ENCODE measurements at places on chromosomes 6 and 20.

- no peak for DNase-seq
Measured at GRCh38 chr6:122622479-122622878, 12.3 kb downstream of the PKIB start.

- no peak for DNase-seq
Measured at GRCh38 chr6:40312213-40313015, 274.8 kb downstream of the LRFN2 start.

DNA sequence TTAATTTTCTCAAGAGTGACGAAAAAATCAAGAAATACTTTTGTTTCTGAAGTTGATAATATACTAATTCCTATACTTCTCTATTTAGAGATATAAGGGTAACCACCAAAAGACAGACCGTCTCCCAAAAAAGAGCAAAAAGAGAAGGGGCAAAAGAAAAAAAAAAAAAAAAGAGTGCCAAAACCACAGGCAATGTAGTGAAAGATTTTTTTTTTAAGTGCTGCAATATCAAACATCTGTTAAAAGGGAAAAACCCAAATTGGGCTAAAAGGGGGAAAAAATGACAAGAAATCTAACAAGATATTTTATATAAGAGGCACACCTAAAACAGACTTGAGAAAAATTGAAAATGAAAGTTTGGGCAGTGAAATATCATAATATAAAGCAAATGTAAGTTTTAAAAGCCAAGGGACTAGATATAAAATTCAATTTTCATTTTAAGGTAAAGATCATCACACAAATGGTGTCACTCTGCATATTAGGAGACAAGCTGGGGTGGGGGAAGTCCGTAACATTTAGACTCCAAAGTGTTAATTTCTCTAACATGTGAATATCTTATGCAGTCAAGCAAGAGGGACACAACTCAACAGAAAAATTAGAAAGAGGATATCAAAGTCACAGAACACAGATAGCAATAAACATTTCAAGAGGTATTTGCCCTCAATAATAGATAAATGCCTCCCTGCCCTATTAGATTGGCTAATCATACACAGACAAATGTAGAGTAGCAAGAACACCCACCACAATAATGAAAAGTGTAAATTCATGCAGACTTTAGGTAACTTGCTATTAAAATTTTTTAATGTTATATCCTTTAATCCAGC lies 9.1 kb downstream of the C6orf52 start:
- no peak for DNase-seq

DNA sequence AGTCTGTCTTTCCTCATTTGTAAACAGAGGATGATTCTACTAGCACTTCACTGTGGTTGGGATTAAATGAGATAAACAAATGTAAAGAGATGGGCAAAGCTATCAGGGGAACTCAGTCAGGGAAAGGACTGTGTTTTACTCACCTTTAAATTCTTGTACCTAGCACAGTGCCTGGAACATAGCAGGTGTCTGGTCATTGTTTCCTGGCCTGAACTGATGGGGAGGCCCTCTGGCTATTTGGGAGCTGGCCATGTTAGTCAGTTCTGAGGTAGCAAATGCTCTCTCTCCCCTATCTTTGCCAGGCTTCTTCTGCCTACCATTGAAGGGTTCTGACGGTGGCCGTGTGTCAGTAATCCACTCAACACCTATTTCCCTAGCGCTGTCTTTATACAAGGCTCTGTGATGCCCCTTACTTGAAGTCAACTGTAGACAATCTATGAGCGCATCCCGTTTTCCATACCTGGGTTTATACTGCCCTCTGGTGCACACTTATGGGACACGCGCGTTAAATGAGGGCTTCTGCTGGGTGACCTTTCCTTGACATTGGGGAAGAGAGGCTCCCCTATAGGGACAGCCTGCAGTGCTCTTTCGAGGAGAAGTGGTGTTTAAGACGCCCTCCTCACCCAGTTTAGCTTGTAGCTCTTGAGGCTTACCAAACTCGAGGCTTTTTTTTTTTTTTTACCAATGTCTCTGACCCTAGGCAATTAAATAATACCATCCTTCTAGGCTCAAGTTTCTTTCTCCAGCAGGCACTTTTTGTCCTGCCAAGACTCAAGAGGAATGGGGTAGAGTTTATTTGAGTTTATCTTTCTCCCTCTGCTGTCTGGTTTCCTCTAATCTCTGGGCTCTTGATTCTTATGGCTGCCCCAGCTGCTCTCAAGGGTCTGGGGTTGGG lies 4.0 kb upstream of the SPATS1 start:
- DNase-seq, result peak; percentile 39

DNA sequence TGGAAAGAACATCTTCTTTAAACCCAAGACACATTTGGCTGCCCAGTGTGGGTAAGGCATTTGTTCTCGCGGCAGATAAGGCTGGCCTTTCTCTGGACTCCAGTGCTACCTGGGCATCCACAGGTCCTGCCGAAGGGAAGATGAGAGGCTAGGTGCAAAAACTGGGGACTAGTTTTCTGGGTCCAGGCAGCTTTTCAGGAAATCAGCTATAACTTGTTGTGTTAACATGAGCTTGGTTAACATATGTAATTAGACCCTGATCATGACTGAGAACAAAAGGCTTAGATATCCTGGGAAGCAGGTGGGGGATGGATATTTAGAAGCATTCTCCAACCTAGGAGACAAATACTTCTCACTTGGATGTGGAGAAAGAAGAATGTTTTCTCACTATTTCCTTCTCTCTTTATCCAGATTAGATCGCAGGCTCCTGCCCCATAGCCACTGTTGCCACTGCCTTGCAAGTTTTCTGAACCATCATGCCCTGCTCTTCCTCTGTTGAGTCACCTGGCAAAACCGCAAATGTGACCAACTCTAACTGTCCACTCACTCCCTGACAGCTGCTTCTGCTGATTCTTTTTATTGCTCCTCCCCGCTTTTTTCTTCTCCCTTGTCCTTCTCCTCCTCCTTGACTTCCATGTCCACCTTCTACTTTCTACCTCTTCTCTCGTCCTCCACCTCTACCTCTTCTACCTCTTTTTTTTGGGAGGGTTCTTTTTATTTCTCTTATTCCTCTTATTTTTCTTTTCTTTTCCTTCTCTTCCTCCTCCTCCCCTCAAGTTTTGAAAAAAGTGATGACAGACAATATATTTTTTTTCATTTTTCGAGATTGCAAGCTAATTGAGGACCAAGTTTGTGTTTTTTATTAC lies 258.1 kb downstream of the UTRN start:
- no peak for DNase-seq

- no peak for DNase-seq
Measured at GRCh38 chr6:108074057-108074358, 533 bp downstream of the OSTM1 start.

- no peak for DNase-seq
Measured at GRCh38 chr6:12984776-12985175, 268.2 kb downstream of the PHACTR1 start.

- DNase-seq, result no peak
Measured at GRCh38 chr6:149137594-149137993, 179.9 kb upstream of the TAB2 start.

DNA sequence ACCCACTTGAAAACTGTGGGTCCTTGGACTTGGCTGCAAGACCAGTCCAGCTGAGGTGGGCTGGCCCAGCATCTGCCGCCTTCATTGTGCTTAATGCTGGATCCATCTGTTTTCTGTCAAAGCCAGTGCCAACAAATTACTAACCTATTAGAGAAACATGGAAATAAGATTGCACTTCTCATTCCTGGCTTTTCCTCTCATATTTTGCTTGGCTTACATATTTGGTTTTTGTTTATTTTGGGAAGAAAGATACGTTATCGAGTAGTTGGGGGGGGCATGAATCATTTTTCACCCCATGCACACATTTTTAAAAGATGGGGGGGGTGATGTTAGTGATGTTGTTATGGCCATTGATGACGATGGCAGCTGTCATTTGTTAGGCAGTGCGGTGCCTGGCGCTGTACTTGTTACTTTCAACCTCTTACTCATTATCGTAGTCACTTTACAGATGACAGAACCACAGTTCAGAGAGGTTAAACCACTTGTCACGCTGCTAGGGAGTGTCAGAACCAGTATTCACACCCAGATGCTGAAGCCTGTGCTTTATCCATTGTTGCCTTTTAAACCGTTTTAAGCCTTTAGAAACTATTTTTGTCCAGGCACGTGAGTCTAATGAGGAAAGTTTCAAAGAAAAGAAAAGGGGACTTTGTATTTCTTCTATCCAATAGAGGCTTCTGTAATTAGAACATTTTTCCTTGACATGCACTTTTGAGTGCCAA lies 180.0 kb downstream of the TMEM242 start:
- DNase-seq, result no peak

GRCh38 chr6:21588481-21589351 lies 4.8 kb upstream of the SOX4 start:
- DNase-seq, result no peak

DNA sequence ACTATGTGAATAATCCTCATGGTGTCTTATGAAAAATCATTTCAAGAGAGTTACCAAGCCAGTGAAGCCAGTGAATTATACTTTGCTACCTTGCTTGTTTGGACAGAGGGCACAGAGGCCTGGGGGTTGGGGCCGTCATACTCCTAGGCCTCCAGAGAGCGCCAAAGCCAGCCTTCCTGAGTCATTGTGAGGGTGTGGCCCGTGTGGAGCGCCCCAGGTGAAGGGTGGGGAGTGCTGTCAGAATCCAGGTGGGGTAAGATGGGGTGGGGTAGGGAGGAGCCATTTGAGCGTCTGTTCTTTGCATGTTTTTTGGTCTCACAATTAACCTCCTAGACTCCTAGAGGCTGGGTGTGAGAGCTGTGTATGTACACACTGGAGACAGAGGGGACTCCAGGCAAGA lies 71.1 kb downstream of the PERP start:
- no peak for DNase-seq

DNA sequence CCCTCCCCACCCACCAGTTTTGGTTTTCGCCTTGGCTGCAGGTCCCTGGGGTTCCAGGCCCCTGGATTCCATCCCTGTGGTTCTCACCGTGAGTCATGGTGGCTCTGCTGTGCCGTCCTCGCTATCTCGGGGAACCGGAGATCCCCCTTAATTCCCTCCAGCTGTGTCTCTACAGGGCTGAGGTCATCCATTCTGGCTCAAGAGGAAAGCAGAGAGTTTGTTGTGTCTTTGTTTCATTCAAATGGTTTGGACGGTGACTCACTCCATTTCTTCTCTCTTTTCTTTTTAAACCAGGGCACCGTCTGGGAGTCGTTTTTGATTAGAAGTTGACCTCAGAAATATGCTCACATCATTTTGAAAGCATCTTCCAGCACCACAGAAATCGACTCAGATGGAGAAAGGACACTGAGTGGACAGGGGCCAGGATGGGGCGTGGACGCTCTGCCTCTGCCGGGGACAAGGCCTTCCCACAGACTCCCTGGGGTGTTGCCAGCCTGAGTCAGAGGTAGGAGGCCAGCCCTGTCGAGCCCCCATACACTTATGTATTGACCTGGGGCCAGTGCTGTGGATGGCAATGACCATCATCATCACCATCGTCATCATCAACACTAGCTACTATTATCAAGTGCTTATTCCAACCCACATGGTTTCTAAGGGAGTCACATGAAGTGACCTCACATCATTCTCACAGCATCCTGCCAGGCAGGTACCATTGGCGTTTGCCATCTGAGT lies 176.2 kb downstream of the NFATC2 start:
- no peak for DNase-seq

DNA sequence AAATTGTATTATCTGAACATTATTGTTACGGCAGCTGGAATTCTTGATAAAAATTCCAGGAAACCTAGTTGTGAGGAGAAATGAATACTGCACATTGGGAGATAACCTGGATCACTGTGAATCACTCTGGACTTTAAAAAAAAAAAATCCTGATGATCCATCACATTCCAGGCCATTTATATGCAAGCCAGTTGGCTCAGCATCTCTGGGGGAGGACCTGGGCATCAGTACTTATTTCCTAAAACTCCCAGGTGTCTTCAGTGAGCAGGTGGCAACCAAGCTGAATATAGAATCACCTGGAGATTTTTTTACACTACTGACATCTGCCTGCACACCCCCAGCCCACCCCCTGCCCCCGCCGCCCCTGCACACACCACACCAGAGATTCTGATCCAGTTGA lies 39.1 kb upstream of the SIRT5 start:
- no peak for DNase-seq

DNA sequence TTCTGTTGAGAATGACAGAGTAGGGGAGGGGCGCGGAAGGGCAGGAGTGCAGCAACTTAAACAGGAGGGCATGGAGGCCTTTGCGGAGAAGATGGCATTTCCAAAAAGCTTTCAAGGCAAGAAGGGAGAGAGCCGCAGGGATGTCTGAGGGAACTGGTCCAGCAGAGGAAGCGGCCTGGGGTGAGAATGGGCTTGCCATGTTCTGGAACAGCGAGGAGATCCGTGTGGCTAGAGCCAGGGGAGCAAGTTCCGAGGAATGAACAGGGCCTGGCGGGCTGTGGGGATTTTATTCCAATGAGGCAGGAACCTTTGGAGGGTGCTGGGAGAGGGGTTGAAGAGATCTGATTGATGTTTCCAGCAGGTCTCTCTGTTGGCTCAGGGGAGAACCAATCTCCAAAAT lies 86.1 kb downstream of the PREX1 start:
- no peak for DNase-seq

GRCh38 chr20:46367967-46368901 lies 38.2 kb downstream of the ELMO2 start:
- DNase-seq, result no peak

DNA sequence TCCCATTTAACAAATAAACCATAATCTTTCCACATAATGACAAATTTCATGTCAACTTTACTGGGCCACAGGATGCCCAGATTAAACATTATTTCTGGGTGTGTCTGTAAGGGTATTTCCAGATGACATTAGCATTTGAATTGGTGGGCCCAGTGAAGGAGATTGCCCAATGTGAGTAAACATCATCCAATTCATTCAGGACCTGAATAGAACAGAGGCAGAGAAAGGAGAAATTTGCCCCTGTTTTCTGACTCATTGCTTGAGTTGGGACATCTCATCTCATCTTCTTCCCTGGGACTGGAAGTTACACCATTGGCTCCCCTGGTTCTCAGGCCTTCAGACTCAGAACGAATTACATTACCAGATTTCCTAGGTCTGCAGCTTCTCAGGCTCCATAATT lies 142.9 kb downstream of the TPBG start:
- DNase-seq, result no peak

- no peak for DNase-seq
Measured at GRCh38 chr6:74735304-74735703, 470.5 kb downstream of the COL12A1 start.

DNA sequence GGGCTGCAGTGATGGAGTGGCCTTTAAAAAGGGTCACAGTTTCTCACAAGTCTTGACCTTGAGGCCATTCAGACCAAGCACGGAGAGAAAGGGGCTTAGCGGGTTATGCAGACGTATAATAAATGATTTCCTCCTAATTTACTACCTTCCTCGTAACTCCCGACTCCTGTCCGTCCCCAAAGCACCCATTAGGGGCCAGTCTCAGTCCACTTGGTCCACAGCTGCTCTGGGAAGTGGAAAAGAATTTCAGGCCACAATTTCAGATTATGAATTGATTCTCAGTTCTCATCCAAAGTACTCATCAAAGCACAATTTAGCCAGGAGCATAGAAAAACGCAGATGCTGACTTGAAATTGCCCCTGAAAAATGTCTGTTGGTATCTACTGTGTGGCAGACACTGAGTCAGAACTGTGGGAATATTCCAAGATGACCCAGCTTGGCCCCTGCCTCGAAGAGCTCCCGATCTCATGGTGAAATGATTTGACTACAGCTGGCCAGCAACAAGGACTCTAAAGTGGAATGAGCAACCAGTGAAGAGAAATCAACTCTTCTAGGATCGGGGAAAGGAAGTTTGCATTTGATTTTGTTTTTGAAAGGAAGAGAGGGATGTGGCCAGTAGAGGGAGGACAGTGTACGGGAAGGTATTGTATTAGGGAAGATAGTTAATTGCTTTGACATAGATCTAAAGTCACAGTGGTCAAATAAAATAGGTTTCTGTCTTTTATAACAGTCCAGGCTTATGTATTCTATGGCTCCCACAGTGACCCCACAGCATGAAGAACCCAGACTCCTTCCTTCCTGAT lies 15.2 kb upstream of the STK35 start:
- no peak for DNase-seq

- DNase-seq, result peak; percentile 10
Measured at GRCh38 chr6:17280552-17281090, 540 bp upstream of the RBM24 start.

Measured in GM12891 (cell line).